NCI-H2081 treated with DMSO at 0.1 percent for 48 hours (cell line): ENCODE measurements at places on chromosomes 5 and 9.

GRCh38 chr5:81017320-81017719 lies 57.2 kb downstream of the RASGRF2 start:
- no peak for DNase-seq

GRCh38 chr9:109110329-109111021 lies 9.3 kb downstream of the TMEM245 start:
- no peak for DNase-seq

DNA sequence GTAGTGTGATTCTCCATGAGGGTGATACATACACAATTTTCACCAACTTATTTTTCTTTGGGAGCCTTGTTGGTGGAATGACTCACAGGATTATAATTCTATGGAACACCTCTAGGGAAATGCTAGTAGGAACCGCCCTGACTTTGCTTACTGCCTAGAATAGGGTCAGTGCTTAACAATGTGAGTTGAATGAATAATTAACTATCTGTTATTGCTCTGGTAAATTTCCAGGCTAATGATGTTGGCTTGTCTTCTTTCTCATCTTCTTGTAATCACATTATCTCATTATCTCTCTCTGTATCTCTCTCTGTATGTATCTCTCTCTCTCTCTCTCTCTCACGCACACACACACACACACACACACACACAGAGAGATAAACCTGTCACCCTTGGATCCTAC lies 291.1 kb downstream of the TRIM32 start:
- DNase-seq = no peak

DNA sequence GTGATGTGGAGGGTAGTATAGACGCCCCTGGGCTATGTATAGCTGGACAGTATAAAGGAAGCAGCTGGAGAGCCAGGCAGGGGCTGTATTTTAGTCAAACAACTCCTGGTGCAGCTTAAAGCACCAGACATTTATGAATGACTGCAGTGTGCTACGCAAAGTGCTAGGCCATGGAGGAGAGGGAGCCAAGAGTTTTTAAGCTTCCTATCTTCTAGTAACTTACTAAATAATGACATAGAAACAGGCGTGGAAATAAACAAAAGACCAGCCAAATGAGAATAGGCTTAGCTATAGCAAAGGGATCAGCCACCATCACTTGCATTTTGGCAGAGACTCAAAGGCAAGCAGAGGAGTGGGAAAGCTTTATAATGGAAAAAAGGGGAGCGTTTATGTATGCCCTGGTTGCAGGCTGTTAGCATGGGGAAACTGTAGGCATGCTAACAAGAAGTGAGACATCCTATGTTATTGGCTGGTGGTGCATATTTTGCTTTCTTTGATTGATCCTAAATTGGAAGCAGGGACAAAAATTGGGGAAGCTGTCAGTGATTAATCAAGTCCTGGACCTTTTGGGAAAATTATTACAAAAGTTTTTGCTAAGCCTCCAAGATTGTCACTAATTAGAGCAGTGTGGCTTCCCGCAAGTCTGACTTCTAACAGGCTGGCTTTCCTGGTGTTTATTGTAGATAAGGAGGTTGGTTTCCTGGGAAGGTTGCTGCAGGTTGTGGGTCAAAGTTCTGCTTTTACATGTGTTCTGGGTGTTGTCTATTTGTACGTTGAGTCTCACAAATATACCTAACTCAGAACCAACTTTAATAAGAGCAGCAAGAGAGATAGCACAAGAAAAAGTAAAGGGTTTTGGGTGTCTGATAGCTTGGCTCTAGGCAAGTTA lies 46.6 kb downstream of the RAB3C start:
- no peak for DNase-seq

DNA sequence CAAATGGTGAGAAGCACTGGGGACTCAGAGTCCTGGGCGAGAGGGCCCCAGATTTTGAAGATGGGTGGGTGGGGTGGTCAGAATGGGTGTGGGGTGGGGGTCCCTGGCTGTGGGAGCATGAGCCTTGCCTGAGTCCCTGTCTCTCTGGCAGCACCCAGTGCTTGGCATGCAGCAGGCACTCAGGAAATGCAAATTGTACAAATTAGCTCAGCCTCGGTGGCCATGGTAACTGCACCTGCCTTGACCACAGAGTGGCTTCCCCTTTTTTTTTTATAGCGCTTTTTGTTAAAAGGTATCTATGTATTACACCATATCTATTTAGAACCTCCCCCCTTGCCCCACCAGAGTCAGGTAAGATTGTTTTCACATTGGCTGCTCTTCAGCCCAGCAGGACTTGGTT lies 19.2 kb upstream of the PITX1 start:
- DNase-seq = no peak

- no peak for DNase-seq
Observed at GRCh38 chr9:109967651-109968642, 187.9 kb downstream of the PALM2AKAP2 start.

DNA sequence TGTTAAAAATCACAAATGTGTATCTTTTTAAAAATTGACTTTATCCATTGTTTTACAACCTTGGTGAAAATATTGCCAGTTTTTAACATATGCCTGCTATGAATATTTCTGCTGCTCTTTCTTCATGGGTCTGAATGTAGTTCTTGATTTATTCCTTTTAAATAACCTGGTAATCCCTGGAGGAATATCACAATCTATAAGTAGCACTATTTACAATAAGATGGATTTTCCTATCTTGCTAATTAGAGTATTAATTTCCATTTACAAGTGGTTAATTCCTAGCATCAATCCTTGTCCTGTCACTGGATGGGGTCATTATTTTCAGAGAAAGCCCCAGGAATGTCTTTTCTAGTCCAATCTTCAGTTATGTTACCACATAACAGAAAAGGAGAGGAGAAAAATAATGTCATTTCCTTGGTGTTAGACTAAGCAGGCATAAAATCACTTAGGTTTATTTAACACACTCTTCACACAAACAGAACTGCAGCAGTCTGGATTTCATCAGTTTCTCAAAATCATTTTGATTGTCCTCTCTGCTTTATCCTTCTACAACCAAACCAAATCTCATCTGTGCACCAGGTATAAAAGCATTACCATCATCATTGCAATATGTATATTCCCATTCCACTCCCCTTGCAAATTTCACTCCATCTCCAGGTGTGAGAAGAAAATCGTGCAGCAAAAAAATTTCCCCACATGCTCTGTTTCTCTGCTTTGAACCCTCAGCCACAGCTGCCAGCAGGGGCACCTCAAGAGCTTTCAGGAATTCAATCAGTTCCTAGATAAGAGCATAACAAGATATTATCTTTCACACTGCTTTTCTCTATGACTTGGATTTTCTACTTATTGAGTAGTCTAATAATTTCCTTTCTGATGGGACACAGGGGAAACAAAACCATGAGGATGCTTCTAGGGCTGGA lies 204.1 kb downstream of the SEC61B start:
- DNase-seq = no peak

DNA sequence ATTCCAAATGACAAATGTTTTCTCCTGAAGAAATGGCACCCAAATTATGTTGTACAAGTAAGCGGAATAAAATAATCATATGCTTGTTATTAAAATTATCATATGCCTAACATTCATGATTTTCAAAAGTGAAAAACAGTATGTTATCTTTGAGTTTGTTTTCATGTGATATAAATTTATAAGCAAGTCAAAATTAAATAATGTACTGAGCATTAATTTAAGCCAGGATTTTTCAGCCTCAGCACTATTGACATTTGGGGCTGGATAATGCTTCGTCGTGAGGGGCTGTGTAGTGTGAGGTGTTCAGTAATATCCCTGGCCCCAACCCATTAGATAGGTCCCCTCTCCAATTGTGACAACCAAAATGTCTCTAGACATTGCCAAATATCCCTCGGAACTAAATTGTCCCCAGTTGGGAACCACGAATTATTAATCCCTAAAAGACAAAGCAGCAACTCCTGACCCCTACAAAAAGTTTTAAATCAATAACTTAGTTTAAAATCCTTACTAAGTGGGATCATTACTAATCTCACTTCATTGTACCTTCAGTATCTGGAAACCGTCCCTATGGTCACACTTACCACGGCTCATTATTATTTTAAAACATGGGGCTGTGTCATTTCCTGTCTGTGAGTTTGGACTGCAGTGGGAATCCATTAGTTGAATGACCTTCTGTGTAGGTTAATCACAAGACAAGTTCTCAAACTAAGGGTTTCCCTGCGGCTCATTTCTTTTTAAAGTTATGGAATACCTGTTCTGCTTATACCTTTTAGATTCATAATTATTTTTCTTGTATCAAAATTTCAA lies 1.3 kb upstream of the NNT start:
- DNase-seq = peak; percentile 40

DNA sequence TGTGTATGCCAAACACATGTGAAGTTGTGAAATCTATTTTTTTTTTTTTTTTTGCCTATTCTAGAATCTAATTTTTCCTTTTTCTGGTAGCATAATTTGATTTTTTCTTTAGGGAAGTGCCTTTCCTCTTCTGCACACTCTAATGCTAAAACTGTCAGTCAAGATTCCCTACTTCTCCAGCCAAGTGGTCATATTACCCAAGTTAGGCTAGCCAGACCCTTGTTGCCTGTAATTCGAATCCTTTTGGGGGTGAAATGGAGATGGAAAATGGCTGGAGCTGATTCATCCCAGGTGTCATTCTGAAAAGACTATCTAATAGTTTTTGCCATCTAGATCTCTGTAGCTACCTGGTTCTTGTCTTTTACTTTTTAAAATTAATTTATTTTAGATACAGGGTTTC lies 24.8 kb upstream of the UBAP1 start:
- DNase-seq = no peak

DNA sequence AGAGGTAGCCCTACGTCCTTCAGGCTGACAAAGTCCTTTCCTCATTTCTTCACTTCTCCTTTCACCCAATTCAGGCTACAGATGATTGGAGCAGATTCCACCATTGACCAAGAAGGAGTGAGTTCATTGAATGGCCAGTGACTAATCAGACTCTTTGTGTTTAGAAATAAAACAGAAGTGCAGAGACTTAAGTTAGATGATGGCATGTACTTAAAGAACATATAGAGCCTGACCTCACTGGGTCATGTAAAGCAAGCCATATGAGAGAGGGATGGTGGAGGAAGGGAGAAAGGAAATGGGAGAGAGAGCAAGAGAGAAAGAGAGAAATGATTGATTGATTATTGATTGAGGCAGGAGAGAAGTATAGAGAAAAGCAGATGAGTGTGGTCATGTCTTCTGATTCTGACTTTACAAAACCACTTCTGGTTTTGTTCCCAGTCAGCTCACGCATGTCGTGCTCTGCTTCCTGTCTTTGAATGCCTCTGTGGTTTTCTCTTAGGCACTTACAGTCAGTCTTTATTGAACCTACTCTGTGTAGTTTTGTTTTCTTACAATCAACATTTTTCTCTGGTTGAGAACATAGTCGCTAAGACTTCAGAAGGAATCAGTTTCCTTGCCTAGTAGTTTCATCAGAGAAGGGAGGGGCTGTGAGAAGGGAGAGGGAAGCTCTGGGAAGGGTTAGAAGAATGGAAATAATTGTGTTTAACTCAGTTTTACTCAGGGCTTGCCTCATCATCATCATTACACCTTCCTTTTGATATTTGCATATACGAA lies 149.2 kb upstream of the KLF9 start:
- no peak for DNase-seq

DNA sequence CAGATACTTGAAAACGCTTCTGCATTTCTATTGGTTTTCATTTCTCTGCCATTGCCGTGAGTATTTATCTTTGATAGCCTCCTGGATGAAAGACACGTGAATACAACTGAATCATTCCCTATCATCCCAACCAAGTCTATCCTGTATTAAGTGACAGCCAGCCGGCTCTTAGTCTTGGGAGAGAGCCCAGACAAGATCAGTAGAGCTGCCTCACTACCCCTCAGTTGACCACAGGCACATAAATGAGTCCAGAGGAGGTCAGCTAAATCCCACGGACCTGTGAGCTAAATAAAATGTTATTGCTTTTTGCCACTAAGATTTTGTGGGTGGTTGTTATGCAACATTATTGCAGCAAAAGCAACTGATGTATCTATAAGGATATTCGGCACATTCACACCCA lies 639.0 kb upstream of the ACO1 start:
- DNase-seq = no peak

DNA sequence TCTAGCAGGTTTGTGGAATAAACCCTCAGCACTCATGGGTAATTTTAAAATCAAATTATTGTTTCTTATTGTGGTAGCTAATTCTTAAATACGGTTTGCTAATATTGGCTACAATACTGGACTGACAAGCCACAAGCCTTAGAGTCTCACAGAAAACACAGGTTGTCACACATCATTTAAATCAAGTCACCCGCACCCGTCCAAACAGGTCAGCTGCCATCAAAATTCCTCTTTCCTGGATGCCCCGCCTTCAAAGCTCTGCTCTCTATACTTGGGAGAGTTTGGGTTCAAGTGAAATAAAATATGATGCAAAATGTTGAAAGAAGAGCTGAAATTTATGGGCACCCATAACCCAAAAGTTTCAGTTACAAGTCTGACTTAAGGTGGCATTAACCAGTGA lies 12.3 kb upstream of the SUSD1 start:
- no peak for DNase-seq

DNA sequence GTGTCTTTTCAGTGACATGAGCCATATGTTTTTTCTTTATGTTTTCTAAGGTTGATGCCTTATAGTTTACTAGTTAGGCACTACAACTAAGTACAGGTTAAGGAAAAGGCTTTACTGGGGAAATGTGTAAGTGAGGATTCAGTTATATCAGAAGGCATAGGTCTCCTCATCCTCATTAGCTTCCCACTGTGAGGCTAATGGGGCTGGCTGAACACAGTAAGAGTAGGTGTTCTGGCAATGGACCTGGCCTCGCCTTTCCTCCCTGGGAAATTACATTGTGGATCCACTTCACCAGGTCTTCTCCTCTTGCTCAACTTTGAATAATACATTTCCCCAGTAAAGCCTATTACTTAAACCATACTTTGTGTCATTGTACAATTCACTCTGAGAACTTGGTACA lies 225.5 kb downstream of the PTPRD start:
- DNase-seq = no peak

GRCh38 chr5:160542281-160542680 lies 120.6 kb downstream of the PTTG1 start:
- no peak for DNase-seq

- no peak for DNase-seq
Observed at GRCh38 chr9:122336866-122337555, 33.8 kb upstream of the PTGS1 start.

GRCh38 chr5:94040591-94041148 lies 299.3 kb upstream of the POU5F2 start:
- DNase-seq = no peak

DNA sequence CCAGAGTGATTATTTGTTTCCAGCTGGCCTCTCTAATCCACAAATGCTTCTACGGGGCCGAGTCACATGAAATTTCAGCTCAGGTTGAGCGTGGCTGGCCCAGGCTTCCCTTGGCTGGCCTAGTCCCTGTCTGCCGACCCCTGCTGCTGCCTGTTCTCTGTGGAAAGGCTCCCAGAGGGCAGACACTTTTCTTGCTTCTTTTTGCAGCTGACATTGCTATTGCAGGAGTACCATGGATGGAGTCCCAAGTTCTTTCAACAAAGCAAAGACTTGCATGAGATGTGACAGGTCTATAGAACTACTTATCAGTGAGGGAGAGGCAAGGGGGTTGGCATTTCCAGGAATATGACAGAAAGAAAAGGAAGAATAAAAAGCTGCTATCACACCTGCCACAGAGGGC lies 287.4 kb upstream of the ARRDC3 start:
- DNase-seq = no peak
